ENCODE measurements at places on chromosomes 6 and 20.

GRCh38 chr6:52760105-52760765 lies 3.0 kb downstream of the GSTA2 start:
- no peak for DNase-seq

DNA sequence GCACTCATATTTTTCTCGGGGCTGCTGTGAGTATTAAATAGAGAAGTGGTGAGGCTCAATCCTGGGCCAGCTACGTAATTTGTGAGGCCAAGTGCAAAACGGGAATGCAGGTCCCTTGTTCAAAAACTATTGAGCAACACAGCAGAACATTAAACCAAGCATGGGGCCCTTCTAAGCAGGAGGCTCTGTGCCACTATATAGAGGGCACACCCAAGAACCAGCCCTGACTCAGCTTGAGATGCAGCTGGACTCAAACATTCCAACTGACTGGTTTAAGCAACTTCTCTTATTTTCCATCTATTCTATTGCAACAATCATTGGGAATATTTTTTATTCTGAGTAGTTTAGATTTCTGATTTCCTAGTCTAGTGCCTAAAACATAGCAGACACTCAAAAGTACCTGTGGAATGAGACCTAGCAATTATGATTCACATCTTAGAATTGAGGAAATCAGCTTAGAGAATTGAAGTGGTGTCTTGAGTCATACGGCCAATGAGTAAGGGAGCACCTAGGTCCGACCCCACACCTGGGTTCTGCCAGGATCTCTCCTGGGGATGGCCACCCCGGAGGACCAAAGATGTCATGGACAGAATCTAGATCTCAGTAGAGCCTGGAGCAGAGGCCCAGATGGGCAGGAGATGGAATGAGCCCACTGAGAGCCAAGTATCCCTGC lies 1.3 kb downstream of the SIRPB2 start:
- DNase-seq, result no peak

GRCh38 chr20:354298-354977 lies 7.5 kb downstream of the NRSN2 start:
- peak; percentile 72 for DNase-seq

- no peak for DNase-seq
These were observed 358.4 kb downstream of the BTBD3 start for GRCh38 chr20:12276011-12276673.

GRCh38 chr6:89161326-89162046 lies 15.6 kb downstream of the PM20D2 start:
- DNase-seq, result no peak

- DNase-seq, result no peak
These were observed 992.5 kb upstream of the ADGRB3 start for GRCh38 chr6:67642582-67642981.

DNA sequence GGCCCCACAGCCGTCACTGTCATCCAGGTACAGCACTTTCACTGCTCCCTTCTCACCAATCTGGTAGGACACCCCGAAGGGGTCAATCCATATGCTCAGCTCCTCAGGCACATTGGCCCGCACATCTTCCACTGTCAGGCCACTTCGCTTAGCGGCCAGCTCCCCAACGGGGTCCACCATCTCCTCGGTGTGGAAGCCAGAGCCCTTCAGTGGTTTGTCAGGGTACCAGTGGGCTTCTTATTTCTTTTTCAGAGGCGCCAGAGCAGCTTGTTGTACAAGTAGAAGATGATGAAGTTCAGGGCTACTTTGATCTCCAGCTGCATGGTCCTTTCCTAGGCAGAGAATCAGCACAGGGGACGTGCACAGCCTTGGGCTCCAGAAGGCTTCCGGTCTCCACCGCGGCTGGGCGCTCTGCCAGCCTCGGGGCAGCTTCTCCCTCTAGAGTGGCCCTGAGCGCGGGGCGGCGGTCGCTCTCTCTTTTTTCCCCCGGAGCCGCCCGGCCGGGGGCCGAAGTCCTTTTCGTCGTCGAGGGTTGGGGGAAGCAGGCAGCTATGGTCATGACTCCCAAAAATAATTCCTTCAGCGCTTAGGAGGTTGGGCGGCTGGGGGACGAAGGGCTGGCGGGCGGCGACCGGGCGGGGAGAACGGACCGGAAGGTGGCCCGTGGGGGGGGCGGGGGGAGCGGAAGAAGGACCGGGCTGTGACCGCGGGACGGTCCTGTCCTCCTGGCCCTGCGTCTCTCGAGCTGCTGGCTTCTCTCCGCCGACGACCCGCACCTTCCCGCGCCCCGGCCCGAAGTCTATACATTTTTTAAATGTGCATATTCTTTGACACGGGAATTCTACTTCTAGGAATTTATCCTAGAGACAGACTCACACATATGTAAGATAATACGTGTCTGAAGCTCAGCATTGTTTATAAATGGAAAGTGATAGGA lies 6.5 kb upstream of the ZSCAN9 start:
- DNase-seq, result peak; percentile 50

GRCh38 chr6:110345025-110345424 lies 13.1 kb downstream of the METTL24 start:
- DNase-seq, result no peak

GRCh38 chr20:40781327-40782042 lies 92.4 kb upstream of the MAFB start:
- no peak for DNase-seq

- DNase-seq, result no peak
These were observed 46.4 kb downstream of the AKAP12 start for GRCh38 chr6:151286214-151286613.

- no peak for DNase-seq
These were observed 1.2 kb downstream of the REM1 start for GRCh38 chr20:31476294-31476585.

GRCh38 chr6:44094403-44095242 lies 32.6 kb downstream of the MRPL14 start:
- no peak for DNase-seq

GRCh38 chr6:128738112-128738511 lies 144.8 kb upstream of the LAMA2 start:
- DNase-seq, result no peak

- no peak for DNase-seq
These were observed 168.4 kb downstream of the DOK5 start for GRCh38 chr20:54643761-54644160.

GRCh38 chr6:72661411-72661810 lies 39.5 kb downstream of the KCNQ5 start:
- DNase-seq, result no peak

DNA sequence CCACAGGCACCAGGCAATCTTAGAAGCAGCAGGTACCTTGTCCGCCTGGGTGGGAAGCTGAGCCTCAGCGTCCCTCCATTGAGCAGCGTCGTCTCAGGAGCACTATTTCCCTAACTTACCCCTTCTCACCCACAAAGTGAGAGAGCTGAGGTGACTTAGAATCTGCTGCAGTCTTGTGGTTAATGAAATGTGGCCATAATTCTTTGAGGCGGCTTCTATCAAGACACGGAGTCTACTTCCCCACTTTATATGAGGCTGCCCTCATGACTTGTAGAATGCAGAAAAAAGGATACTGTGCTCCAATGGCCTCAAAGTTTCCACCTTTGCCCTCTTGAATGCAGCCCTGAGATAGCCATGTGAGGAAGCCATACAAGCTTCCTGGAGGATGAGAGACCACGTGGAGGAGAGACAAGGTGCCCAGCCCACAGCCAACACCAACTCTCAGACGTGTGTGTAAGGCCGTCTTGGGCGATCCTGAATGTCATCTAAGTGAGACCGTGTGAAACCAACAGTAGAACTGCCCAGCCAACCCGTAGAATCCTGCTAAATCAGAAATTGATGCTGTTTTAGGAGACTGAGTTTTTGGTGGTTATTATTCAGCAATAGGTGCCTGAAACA lies 9.1 kb upstream of the TAGAP start:
- DNase-seq, result no peak

DNA sequence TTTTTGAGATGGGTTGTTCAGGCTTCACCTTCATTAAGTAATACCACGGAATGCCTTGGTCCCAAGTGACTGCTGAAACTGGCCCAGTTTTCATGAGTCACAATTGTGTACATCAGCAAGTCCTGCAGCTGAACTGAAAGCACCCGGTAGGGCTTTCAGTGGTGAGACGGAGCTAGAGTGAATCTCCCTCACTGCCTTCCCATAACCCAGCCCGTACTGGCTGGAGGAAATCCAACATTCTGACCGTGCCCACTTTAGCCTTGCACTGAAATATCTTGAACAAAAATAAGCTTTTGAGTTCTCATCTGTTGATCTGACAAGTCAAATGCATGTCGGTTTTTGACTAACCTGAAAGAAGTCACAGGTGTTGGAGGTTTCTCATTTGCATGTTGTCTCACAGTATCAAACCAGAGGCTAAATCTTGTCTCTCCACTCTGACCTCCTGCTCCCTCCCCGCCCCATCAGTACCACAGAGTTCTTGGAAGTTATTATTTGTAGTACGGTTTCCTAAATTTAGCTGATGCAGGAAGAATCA lies 35.9 kb downstream of the DUSP22 start:
- DNase-seq, result no peak

DNA sequence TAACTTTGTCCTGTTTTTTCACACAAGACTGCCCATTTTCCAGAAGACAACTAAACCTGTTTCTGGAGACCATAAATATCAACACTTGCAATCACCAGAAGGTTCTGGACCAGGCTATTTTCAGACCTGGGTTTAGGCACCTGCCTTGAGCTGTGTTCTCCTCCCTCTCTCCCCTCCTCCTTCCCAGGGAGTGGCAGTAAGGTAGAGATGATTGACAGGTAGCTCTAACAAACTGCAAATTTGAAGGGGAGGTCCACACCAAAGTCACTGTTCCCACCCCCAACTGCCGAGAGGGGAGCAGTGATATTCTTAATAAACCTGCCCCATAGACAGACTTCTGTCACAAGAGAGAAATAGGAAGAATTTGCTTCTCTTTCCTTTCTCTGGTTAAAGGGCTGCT lies 91.2 kb upstream of the BACH2 start:
- no peak for DNase-seq

DNA sequence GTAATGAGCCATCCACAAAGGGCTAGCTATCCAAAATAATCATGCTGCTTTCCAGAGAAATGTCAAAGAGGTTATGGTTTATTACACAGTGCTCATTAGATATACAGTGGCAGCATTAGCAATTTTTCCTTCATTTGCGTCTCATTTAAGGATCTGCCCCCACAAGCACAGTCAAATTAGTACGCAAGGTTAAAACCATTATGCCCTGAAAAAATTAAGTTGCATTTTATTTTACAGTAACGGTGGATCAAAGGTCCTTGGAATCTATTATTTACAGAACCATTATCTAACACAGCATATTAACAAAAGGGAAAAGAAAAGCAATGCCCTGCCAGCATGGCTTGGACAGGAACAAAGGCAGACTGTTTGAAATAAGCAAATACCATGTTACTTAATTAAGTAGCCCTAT lies 144.8 kb downstream of the PDSS2 start:
- DNase-seq, result peak; percentile 81

DNA sequence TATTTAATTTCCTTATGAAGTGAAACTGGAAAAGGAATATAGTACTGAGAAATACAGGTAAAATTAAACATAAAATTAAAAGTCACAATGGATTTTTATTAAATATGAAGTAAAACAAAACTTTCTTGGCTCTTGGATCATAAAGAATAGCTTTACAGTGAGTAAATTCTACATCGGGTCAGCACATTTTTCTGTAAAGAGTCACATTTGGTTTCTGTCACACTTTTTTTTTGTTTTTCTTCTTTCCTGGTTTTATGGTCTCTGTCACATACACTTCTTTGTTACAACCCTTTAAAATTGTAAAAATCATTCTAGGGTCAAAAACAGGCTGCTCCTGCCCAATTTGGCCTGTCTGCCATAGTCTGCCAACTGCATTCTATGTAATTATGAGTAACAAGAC lies 254.4 kb upstream of the POU3F2 start:
- DNase-seq, result no peak

- no peak for DNase-seq
These were observed 1602.0 kb downstream of the GRIK2 start for GRCh38 chr6:102995491-102995890.

- no peak for DNase-seq
These were observed 25.5 kb upstream of the WFDC2 start for GRCh38 chr20:45444050-45444449.

GRCh38 chr6:46293641-46294316 lies 123.0 kb upstream of the ENPP5 start:
- DNase-seq, result no peak

DNA sequence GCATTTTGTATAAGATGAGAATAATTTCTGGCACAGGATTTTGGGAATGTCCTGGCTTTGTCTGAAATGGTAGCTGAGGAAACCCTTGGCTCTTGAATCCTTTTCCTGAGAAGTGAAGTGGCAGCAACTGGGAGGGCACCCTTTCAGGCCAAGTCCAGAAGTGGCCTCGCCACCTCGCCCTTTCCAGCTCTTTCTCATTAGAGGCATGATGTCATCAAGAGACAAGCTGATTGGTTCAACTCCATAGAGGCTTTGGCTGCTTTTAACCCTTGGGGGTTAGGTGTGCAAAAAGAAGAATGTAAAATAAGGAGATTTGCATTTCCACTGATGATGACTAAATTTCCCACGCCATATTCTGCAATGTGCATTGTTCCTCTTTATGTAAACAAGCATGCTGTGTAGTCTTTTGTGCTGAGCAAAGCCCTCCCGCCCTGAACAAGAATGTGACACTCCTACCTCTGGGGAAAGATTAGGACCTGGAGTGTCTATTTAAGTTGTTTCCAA lies 116.5 kb downstream of the TCP11 start:
- no peak for DNase-seq

- no peak for DNase-seq
These were observed 155.2 kb downstream of the PACRG start for GRCh38 chr6:162882801-162883481.

DNA sequence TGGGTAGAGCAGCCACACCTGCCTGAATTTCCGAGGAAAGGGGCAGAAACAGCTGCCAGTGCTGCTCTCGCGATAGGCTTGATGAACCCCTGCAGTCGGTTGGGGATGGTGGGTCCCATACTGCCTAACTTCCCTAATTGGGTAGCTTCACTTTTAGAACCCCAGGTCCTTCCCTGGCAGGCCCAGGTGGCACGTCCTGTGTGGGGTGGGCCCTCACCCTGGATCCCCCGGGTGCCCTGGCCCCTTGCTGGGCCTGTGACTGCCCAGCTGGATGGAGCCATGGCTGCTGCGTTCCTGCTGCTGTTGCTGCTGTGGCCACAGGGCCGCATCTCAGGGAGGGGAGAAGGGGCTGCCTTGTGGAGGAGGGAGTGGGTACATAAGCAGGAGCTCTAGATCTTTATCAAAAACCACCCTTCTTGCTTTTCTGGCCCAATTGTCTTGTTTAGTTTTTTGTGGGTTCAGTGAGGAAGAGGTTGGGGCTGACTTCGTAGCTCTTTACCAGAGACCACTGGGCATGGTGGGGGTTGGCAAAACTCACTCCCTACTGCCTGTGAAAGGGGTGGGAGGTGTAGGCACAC lies 19.2 kb downstream of the TREML4 start:
- DNase-seq, result no peak

- no peak for DNase-seq
These were observed 471.5 kb downstream of the HDGFL1 start for GRCh38 chr6:23040899-23041298.

GRCh38 chr6:43715056-43715788 lies 27.6 kb upstream of the MRPS18A start:
- no peak for DNase-seq

- DNase-seq, result no peak
These were observed 50.2 kb downstream of the HDAC2 start for GRCh38 chr6:113920663-113921267.
